ENCODE measurements at places on chromosomes 7 and 10.

- DNase-seq, result no peak
Measured at GRCh38 chr10:58431903-58432302, 46.7 kb downstream of the TFAM start.

- DNase-seq, result no peak
Measured at GRCh38 chr7:122844191-122844988, 41.9 kb downstream of the CADPS2 start.

DNA sequence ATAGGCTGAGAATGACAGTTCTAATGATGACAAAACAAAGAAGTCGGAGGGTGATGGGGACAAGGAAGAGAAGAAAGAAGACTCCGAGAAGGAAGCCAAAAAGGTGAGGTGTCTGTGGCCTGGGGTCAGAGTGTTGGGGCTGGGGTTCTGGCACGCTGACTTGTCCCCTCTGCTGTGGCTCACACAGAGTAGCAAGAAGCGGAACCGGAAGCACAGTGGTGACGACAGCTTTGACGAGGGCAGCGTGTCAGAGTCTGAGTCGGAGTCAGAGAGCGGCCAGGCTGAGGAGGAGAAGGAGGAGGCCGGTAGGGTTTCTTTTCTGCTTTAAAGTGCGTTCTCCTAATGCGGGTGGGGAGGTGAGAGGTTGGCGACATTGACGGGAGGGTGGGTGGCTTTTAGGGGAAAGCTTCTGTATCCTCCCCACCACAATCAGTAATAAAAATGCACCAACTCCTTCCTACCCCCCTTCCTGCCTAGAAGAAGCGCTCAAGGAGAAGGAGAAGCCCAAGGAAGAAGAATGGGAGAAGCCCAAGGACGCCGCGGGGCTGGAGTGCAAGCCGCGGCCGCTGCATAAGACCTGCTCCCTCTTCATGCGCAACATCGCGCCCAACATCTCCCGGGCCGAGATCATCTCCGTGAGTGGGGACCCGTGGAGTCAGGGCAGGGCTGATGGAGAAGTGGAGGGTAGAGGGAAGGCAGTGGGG, 4.6 kb downstream of the UFSP1 start:
- DNase-seq, result no peak

GRCh38 chr7:110801502-110801901, 289.4 kb upstream of the LRRN3 start:
- no peak for DNase-seq

DNA sequence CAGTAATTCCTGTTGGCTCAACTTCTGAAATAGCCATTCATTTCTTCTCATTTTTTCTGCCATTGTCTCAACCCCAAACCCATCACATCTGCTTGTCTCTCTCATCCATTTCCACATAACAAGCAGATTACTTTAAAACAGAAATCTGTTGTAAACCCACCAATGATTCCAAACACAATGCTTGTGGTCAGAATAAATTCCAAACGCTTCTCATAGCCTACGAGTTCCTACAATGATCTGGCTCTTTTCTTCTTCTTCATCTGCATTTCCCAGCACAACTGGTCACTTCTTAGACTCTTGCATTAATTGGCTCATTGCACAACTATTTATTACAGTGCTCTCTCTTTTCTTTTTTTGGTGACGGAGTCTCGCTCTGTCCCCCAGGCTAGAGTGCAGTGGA, 364.1 kb downstream of the GATA3 start:
- DNase-seq, result no peak

DNA sequence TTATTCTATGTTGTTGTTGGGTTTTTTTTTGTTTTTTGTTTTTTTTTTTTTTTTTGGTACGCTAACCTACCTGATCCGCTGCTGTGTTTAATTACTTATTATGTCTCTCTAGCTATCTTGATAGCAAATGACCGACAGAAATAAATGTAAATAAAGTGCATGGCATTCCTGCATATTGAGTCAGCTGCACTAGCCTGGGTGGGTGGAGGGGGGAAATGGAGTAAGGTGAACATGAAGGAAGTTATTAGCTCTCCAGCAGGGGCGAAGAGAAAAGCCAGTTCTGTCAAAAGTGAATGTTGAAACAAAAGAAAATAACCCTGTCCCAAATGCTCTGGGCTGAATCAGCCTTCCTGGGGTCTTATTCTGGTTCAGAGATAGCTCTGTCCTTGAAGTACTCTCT, 210.7 kb upstream of the MDFIC start:
- no peak for DNase-seq

GRCh38 chr7:127718340-127718679, 66.3 kb downstream of the SND1 start:
- no peak for DNase-seq

GRCh38 chr7:22445140-22445743, 54.7 kb downstream of the STEAP1B start:
- no peak for DNase-seq

DNA sequence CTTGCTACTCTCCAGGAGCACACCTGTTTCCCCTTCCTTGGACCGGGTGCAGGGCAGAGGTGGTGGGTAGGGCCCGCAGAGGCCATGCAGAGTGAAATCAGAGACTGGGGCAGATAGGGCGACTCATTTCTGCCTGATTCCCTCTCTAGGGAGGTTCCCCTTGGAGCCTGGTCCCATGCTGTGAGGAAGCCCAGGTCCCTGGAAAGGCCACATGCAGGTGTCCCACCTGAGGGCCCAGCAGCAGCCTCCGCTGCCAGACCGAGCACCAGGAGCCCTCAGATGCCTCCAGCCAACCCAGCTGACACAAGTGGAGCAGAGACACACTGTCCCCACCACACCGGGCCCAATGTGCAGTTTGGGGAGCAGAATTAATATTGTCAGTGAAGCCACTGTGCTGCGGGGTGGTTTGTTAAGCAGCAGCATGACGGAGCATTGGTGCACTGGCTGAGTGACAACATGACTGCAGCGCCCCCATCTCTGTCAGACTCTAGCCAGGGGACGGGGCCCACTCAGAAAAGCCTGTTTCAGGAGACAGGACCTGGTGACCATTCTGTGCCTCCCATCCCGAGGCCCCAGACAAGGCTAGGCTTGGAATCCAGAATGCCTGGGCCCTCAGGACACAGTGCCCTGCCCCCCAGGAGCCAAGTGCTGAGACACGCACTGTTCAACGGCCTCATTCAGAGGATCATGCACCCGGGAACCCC, 30.4 kb upstream of the RET start:
- no peak for DNase-seq

DNA sequence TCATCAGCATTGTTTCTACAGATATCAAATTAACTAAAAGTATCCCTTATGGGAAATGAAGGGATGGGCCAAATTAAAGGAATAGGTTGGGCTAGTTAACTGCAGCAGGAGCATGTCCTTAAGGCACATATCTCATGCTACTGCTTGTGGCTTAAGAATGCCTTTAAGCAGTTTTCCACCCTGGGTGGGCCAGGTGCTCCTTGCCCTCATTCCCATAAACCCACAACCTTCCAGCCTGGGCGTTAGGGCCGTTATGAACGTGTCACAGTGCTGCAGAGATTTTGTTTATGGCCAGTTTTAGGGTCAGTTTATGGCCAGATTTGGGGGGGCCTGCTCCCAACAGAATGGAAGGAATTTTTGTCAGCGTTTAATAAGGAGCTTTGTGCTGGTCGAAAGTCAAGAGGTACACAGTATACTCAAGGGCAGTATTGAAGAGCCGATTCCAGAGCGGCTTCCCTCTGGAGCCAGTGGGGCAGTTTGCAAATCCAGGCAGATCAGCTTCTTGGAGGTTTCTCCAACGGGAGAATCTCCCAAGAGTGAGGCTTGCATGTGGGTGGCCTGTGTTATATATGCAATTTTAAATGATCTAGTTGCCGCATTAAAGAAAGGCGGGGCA, 7.7 kb downstream of the PFKP start:
- DNase-seq, result no peak

Measured in COR-L47 (cell line).